Activated CD4-positive, alpha-beta T cell treated with anti-CD3 and anti-CD28 coated beads, Interleukin-2, Interleukin-6, amounts not matched to agents 100 ng/mL and 50 ng/mL, durations not matched to agents 16 hours and 8 hours (primary cell): ENCODE measurements at places on chromosomes 6 and 20.

GRCh38 chr20:43749734-43750294 is 23.0 kb upstream of the GTSF1L start:
- peak; percentile 93 for DNase-seq

DNA sequence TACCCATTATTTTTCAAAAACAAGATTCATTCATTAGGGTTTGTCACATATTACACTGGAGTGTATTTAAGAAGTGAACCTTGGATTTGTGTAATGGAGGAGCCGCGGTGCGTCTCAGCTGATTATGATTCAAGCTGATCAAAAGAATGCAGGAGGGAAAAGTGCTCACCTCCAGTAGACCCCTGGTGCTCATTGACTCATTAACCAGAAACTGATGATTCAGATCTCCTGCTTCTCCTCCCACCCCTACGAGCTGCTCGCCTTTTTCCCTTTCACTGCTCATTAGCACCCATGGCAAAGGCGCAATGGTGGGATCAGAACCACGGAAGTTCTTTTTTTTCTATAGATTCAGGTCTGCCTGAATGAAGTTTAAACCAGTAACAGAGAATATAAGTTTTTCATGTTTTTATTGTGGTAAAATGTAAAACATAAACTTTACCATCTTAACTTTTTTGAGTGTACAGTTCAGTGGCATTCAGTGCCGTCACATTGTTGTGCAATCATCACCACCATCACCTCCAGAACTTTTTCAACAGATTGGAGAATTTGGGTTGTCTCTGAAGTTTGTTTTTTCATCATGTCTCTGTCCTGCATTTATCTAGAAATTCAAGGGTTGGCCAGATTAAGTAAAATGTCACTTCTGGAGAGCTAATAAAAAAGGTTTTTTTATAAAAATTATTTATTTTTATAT is 101.6 kb downstream of the LINC00237 start:
- no peak for DNase-seq

GRCh38 chr6:13863699-13864155 is 49.4 kb upstream of the MCUR1 start:
- no peak for DNase-seq

- no peak for DNase-seq
Measured at GRCh38 chr6:32224696-32225095, 829 bp upstream of the NOTCH4 start.

DNA sequence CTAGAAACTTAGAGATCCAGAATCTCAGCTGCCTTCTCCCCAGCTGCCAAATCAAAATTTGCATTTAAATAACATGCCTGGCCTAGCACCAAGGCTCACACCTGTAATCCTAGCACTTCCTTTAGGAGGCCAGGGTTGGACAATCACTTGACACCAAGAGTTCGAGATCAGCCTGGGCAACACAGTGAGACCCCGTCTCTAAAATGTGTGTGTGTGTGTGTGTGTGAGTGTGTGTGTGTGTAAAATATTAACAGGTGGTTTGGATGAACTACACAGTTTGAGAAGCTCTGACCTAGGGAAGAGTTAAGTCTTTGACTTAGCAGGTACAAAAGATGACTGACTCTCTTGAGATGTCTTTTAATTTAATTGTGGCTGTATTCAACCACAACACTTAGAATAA is 20.2 kb upstream of the CD2AP start:
- no peak for DNase-seq

- no peak for DNase-seq
Measured at GRCh38 chr6:33072508-33073100, 845 bp downstream of the HLA-DPA1 start.

DNA sequence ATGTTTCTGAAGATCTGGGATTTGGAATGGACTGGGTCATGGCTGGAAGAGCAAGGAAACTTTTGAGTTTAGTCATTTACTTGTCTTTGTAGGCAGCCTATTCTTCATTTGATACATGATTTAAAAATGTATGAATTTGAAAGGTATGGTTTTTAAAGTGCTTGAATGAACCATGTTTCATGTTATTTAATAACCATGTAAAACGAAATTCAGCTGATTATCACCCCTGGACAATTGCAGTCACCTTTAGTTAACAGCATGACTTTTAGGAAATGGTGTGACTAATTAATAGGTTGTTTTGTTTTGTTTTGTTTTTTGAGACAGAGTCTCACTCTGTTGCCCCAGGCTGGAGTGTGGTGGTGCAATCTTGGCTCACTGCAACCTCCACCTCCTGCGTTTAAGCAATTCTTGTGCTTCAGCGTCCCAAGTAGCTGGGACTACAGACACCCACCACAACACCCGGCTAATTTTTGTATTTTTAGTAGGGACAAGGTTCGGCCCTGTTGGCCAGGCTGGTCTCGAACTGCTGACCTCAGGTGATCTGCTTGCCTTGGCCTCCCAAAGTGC is 2.1 kb downstream of the STX11 start:
- peak; percentile 11 for DNase-seq

DNA sequence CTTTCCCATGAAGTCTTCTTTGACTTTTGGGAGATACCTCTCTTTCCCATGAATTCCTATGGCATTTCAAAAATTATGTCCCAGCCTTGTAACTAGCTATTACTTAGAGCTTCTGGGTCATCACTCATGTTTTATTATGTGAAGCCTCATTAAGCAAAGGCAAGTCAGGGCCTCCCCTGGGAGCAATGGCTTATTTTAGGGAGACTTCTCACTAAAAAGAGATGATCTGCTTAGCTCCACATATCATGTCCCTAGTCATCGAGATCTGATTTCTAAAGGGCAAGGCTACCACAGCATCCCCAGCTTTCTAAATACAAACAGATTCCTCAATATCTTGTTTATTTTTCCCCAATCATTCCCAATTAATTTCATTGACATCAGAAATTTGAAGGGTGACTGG is 154.0 kb upstream of the MANEA start:
- DNase-seq, result no peak

GRCh38 chr6:158797331-158798310 is 21.5 kb downstream of the EZR start:
- no peak for DNase-seq

DNA sequence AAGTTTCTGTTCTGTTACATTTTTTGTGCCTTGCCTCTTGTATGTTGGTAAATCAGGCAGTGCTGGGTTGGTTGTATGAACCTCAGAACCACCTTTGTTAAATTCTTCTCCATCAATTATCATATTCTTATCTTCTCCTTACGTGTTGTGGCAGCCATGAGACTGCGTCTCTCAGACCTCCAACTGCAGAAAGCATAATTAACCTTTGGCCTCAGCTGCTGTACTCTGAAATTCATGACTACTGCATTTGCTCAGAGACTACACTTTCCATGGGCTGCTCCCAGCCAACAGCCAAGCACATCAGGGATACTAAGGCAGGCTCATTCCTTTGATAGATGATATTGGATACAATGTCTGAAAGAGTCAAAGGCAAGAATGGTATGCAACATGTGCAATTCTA is 15.1 kb upstream of the SNX3 start:
- no peak for DNase-seq

DNA sequence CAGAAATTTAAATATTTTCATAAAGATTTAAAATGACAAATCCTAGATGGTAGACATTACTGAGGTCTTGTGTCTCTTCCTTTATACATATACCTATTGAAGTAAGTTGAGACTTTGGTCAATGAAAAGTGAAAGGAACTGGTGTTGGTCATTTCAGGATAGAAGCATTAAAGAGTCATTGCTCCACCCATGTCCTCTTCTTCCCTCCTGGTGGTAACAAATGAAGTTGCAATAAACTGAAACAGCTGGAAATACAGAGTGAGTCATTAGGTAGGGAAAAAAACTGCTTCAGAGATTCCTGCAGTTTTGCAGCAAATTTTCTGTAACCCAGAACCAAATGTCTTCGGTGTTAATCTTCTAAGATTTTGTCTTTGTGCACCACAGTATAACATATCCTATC is 448.0 kb downstream of the EYS start:
- DNase-seq, result no peak

DNA sequence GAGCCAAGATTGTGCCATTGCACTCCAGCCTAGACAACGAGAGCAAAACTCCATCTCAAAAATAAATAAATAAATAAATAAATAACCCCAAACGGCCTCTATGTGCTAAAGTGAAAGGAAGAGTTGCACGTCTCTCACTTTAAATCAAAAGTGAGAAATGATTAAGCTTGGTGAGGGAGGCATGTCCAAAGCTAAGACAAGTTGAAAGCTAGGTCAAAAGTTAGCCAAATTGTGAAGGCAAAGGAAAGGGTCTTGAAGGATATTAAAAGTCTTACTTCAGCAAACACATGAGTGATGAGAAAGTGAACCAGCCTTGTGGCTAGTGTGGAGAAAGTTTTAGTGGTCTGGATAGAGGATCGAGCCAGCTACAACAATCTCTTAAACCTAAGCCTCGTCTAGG is 14.3 kb downstream of the ZBP1 start:
- no peak for DNase-seq
